ENCODE measurements at places on chromosomes 3 and 15. TPM values are rescaled to one million over a fixed set of nuclear protein-coding genes. Genes with fewer than 3 reads are reported as not detected.

The FOXB1 gene
- total RNA-seq: not detected

The CSPG5 gene
- 0.84 TPM for total RNA-seq

The DAZL gene
- not detected for total RNA-seq

The PLA2G4F gene
- total RNA-seq: not detected

The BSN gene
- total RNA-seq: 0.14 TPM

The ROPN1B gene
- total RNA-seq: not detected

The CYB561D2 gene
- 21.5 TPM for total RNA-seq

The CACNA2D3 gene
- total RNA-seq: 0.16 TPM

The CCNB2 gene
- total RNA-seq: 93.6 TPM

The SPSB4 gene
- 0.15 TPM for total RNA-seq

The FES gene
- 0.84 TPM for total RNA-seq

The CLRN1 gene
- not detected for total RNA-seq

The UROC1 gene
- not detected for total RNA-seq

The ADAMTS17 gene
- total RNA-seq: 0.09 TPM

The ATP13A4 gene
- total RNA-seq: not detected

The WDR93 gene
- 0.13 TPM for total RNA-seq

The SUMF1 gene
- 21.0 TPM for total RNA-seq

The CD200R1 gene
- total RNA-seq: 0.12 TPM

The CHRNA5 gene
- total RNA-seq: 34.3 TPM

The ERC2 gene
- not detected for total RNA-seq

The ZNF80 gene
- total RNA-seq: not detected

The LNP1 gene
- 0.77 TPM for total RNA-seq

The GPR156 gene
- total RNA-seq: 0.24 TPM

The TEX55 gene
- not detected for total RNA-seq

The SCN10A gene
- total RNA-seq: not detected

The KCNMB3 gene
- total RNA-seq: 1.7 TPM

The ADGRG7 gene
- not detected for total RNA-seq

The LMAN1L gene
- total RNA-seq: not detected

The C15orf62 gene
- 0.13 TPM for total RNA-seq

The CRYGS gene
- total RNA-seq: 0.85 TPM

The TIMP4 gene
- 13.6 TPM for total RNA-seq

The GRK7 gene
- total RNA-seq: not detected

The SCAANT1 gene
- not detected for total RNA-seq

The BCHE gene
- 1.0 TPM for total RNA-seq

The MEGF11 gene
- total RNA-seq: 0.53 TPM

The POLQ gene
- total RNA-seq: 5.6 TPM

The ALG1L2 gene
- not detected for total RNA-seq

The PLCD1 gene
- total RNA-seq: 4.1 TPM

The CFAP20DC gene
- total RNA-seq: 2.1 TPM

The DNAH1 gene
- total RNA-seq: 0.78 TPM

The FBLN2 gene
- total RNA-seq: 2.5 TPM
